Activated CD4-positive, alpha-beta T cell treated with anti-CD3 and anti-CD28 coated beads, Interleukin-2, amount 50 U/mL, for 16 hours (primary cell): ENCODE measurements at places on chromosomes 1 and 21.

DNA sequence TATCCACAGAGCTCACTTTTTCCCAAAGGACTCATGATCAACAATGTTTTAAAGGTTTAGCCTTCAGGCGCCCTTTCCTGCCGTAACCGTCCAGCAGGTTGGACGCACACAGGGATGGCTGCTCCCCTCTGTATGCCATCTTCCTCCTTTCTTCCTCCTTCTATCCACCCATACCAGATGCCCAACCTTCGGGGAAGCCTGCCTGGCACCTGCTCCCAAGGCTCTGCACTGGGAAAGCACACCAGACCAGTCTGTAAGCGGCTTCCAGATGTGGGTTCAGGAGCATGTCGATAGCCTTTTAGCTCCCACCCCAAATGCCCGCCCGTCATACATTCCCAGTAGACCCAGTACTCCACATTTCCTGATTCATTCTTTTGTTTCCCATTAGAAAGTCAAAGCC is 52.9 kb downstream of the STUM start:
- no peak for DNase-seq

DNA sequence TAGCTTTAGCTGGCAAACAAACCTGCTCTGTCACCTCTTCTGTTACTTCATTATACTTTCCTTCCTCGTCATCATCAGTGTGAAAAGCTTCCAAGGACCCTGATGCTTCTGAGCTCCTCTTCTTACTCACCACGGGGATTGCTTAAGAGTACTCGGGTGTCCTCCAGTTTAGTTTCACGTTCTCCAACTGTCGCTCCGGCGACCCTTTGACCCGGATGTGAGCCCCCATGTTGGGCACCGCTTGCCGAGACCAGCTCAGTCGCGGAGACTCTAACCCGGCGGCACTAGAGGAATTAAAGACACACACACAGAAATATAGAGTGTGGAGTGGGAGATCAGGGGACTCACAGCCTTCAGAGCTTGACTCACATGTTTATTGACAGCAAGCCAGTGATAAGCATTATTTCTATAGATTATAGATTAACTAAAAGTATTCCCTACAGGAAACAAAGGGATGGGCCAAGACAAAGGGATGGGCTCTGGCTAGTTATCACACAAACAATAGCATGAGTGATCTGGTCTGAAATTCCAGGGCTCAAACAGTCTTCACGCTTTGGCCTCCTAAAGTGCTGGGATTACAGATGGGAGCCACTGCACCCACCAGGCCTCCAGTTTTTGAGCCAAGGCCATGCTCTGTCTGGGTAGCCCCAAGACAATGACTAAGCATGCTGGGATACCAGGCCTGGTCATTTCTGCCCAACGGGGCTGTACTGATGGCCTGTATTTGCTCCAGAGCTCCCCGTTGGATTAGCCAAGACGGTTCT is 30.1 kb upstream of the ENO1 start:
- no peak for DNase-seq

- DNase-seq: no peak
These were observed 169.4 kb upstream of the BEND5 start for GRCh38 chr1:48946070-48946469.

DNA sequence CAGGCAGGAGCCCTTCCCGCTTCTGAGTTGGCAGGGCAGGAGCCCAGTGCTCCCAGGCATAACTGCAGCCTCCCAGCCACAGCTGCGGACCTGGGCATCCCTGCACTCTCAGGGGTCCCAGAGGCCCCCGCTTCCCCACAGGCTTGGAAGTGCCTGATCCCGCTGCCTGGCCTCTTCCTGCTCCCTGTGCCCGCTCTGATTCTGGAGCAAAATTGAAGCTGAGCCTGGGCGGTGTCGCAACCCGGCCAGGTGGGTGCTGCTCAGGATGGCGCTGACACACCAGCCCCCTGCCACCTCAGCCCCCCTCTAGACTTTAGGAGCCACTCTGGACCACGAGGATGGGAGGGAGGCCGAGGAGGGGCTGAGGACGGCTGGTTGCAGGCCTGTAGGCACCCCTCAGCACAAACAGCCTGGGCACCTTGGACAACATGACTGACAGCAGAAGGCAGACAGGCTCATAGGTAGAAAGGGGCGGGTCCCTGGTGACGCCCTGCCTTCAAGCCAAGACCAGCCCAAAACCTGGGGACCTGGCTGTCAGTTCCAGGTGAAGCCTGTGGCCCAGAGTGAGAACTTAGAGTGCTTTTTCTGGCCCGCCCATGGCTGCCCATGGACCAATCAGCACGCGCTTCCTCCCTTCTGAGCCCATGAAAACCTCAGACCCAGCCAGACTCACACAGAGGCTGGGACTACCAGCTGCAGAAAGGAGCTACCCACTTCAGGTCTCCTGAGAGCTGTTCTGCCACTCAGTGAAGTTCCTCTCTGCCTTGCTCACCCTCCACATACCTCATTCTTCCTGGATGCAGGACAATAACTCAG is 7.2 kb downstream of the HLCS start:
- no peak for DNase-seq
